ENCODE measurements at places on chromosomes 3 and 15.

GRCh38 chr3:81929697-81930096 lies 168.3 kb upstream of the GBE1 start:
- DNase-seq = peak; percentile 32

- no peak for DNase-seq
Measured at GRCh38 chr3:39343076-39343717, 13.7 kb downstream of the CCR8 start.

- peak; percentile 70 for DNase-seq
Measured at GRCh38 chr3:114319453-114319852, 25.6 kb downstream of the TIGIT start.

DNA sequence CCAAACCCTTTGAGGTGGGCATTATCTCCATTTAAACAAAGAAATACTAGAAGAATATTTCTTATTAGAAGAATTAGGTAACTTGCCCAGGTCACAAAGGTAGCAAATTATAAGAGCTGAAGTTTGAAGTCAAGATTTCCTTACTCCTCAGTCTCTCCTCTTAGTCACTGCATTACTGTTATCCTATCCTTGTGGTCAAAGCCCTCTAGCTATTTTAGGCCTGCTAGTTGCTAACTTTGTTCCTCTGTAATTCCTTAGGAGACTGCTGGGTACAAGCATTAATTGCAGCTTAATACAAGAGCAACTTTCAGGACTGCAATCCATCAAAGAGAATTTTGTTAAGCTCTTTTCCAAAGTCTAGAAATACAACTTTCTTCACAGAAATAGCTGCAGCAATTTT lies 528.2 kb downstream of the ZIC1 start:
- DNase-seq = no peak

DNA sequence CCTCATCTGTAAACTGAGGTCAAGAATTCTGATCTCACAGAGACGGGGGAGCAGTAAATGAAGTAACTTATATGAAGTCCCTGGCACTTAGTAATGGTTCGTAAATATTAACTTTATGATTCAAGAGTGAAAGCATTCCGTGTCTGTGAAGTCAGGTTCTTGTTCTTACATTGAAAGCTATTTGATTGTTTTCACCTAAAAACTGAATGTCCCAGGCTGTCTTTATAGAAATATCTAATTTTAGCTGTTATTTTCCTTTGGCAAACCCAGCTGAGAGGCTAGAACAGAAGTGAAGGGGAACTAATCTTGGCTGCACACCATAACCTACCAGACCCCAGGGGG lies 84.5 kb downstream of the CHSY1 start:
- DNase-seq = no peak

GRCh38 chr3:178686826-178687225 lies 150.6 kb downstream of the KCNMB2 start:
- no peak for DNase-seq

- DNase-seq = peak; percentile 89
Measured at GRCh38 chr3:42010530-42010929, 48.6 kb upstream of the ULK4 start.

DNA sequence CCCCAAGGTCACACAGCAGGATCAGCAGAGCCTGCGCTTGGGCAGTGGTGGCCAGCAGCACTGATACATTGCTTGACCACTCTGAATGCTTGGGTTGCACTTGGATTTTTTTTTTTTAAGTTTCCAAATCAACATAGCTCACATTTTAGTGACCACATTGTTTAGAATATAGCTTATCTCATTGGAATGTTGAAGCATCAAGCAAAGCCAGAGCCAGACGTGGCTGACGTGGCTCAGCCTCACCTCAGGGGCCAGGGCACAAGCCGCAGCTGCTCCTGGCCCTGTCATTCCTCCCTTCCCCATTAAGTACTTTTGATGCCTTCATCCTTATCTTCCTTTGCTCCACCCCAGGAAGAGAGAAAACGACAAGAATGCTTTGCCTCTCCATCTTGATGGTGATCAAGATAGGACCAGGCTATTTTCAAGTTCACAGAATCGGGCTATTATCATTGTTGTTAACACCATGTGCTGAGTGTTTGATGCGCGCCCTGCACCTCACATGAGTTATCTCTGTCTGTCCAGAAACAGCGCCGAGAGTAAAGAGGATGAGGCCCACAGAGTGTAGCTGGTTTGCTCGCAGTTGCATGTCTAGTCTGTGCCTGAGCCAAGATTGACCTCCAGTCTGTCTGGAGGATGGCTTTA lies 75.8 kb downstream of the AAGAB start:
- no peak for DNase-seq

GRCh38 chr15:63104727-63105126 lies 16.9 kb upstream of the LACTB start:
- no peak for DNase-seq

- DNase-seq = no peak
Measured at GRCh38 chr3:11452312-11452711, 180.1 kb downstream of the ATG7 start.

GRCh38 chr3:140532793-140533330 lies 145.0 kb upstream of the TRIM42 start:
- DNase-seq = peak; percentile 90

DNA sequence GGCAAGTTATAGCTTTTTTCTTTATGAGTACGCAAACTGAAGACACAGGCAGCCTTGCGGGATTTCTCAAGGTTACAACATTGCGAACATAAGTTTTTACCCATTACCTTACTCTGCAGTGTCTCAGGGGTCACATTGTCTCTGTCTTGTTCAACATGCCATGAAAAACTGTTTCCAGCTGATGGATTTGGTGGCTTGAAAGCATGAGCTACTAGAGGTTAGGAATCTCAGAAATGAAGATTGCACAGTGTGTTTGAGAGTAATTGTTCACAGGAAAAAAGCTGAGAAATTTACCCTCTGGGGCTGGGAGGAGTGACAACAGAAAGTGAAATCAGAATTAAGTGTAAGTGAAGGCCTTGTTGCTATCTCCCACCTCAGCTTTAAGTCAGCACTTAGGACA lies 568.6 kb downstream of the TAFA4 start:
- DNase-seq = no peak

DNA sequence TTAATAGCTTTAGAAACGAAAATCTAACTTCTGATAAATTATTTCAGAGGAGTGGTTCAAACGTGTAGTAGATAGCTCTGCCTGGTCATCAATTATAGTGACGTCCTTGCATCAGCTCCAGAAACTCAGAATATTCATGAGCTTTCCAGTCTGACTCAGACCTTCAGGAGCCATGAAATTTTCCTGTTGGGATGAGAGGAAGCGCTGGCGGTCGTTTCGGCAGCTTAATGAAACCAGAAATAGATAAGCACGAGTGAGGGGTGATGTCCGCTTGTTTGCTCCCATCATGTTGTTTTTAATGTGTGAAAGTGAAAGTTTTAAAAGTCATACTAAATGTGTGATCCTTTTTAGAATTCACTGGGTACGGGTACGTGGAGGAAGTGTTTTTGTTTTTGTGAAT lies 141.1 kb downstream of the PGPEP1L start:
- no peak for DNase-seq

GRCh38 chr3:71585131-71585530 lies 1.6 kb upstream of the FOXP1 start:
- peak; percentile 9 for DNase-seq

- DNase-seq = no peak
Measured at GRCh38 chr15:83612226-83612625, 41.7 kb upstream of the ADAMTSL3 start.

GRCh38 chr3:35446896-35447295 lies 192.4 kb upstream of the ARPP21 start:
- DNase-seq = no peak

DNA sequence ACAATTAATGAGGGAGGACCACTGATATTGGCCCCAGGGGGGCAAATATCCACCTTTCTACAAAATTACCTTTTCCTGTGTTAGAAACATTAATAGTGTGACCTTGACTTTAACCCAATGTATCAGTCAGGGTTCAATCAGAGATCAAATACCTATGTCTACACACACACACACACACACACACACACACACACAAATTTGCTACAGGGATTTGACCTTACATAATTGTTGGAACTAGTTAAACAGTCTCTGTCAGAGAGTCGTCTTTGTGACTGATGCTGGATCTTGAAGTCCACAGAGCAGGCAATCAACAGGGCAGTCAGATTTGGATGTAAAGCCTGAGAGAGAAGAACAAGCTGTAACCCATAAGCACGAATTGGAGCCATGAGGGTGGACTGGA lies 32.5 kb downstream of the TM4SF4 start:
- no peak for DNase-seq

GRCh38 chr3:137866933-137867332 lies 102.8 kb downstream of the SOX14 start:
- no peak for DNase-seq

GRCh38 chr15:71139241-71139640 lies 24.0 kb downstream of the THSD4 start:
- peak; percentile 64 for DNase-seq

GRCh38 chr3:194748225-194748624 lies 62.5 kb downstream of the FAM43A start:
- DNase-seq = no peak

DNA sequence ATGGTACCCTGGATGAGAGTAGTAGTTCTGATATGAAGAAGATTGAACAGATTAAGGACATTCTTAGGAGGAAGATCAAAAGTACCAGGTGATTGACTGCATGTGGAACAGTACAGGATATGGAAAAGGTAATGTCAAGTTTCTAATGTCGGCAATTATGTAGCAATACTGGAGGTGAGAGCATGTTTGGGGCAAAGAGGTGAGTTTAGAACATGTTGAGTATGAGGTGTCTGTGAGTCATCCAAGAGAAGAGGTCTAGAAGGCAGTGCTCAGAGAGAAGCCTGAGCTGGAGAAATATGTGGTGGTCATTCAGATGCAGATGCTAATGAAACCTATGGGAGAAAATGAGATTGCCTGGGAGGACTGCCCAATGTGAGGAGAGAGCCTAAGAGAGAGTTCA lies 305.6 kb downstream of the ZBTB20 start:
- DNase-seq = no peak

- DNase-seq = no peak
Measured at GRCh38 chr3:43735618-43736017, 44.9 kb downstream of the ABHD5 start.

All from NCI-H82 (cell line).